Kidney capillary endothelial cell (primary cell): ENCODE measurements at places on chromosomes 6 and 20.

DNA sequence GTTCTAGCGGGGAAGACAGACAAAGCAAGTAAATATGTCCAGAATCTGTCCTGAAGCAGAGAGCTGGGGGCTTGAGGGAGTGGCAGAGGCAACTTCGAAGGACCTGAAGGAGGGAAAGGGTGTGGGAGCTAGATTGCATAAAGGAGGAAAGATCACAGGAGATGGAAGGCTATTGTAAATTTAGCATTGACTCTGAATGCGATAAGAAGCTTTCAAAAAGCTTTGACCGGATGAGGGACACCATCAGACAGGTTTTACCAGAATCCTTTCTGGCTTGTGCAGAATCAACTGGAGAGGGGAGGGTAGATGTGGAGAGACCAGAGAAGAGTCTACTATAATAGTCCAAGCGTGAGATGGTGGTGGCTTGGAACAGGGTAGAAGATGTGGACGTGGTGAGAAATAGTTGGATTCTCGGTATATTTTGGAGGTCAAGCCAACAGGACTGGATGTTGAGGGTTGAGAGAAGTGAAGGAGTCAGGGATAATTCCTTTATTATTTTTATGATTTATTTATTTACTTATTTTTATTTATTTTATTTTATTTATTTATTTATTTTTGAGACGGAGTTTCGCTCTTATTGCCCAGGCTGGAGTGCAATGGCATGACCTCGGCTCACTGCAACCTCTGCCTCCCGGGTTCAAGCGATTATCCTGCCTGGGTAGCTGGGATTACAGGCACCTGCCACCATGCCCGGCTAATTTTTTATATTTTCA lies 19.9 kb upstream of the RIPOR3 start:
- no peak for DNase-seq

DNA sequence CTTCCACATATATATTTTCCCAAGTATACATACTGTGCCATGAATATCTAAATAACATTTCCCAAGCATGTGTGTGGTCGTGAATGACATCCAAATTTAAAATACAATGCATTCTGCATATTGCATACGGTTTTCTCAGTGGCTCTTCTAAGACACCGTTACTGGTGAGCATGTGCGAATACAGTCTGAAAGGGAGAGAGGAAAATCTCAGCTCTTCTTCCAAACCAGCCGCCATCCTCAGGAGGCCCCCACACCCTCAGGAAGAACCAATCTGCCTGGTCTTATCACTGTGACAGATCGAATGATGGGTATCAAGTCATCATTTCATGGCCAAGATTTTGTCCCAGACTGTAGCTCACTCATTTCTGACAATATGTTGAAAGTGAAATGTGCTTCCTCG lies 50.7 kb downstream of the ADAT2 start:
- DNase-seq = no peak

DNA sequence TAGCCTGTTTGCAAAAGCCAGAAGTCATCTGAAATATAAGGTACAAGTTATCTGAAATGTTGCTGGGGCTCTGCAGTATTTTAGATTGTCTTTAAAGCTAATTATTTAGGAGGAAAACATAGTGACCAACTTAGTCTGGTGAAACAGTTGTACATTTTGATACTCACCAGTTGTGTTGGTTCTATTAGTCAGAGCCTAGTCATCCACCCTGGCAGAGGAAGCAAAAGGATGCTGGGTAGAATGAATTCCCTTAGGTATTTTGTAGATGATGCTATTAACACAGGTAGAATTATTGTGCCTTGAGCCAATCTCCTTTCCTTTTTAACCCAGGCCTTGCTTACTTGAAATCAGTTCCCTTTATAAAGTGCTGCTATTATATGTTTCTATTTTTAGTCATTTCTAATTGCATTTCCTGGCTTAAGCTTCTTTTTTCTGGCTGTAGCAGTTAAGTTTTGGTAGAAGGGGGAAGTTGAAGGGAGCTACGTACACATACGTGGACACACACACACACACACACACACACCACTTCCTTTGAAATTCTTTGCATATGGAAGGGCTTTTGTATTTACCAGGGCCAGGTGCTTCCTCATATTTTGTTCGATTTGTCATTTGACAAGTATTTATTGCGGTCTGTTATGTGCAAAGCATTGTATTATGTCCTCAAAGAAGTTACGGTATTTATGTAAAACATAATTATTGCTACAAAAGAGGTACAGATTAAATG lies 82.4 kb downstream of the RTN4IP1 start:
- peak; percentile 92 for DNase-seq

DNA sequence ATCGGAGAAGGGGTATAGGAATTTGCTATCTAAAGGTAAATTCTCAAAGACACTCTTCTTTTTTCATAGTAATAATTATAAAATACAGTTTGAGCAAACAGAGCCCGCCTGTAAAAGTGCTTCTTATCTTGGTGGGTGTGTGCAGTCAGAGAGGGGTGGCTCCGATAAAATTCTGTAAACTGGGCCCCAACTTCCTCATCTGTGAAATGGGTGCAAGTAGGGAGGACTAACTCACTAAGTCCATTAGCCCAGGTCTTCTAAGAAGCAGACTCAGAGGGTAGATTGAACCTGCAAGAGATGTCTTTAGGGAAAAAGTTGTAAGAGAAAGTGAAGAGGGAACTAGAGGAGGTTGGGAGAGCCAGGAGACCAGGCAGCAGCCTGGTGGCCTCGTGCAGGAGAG lies 245.8 kb upstream of the RREB1 start:
- DNase-seq = no peak

DNA sequence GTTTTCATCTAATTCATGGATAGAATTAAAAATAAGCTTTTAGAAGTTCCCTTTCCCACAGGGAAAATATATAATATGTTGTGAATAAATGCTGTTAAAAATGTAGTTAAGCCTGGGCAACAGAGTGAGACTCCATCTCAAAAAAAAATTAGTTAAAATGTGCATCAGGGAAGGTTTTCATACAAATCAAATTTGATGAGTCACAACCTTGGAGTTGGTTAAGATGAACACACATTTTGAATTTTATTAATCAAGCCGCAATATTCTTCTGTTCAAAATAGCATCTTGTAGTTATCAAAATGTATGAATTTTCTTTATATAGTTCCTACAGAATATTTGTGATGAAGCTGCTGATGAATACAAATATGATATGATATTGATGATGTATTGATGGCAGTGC lies 30.9 kb upstream of the SERPINB9 start:
- DNase-seq = no peak

DNA sequence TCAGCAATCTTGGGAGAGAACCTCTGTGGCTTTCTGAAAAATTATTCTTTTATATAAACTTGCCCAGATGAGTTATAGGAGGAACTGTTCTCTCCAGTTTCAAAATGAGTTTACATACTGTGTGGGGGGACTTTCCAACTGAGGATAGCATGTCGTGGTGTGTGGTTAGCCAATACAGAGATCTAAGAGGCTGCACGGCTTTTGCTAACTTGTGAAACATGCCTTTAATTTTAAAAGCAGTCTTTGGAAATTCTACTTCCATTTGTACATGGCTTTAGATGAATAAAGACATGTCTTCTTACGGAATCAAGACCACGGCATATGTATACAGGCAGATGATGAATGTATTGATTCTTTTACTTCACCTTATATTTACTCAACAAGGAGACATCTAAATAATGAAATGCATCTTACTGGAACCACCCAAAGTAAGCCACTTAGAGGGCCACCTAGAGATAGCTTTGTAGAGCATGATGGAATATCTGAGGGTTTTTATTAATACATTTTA lies 39.8 kb downstream of the HIVEP1 start:
- no peak for DNase-seq

- DNase-seq = peak; percentile 99
Observed at GRCh38 chr6:157764178-157765068, 58.6 kb upstream of the SNX9 start.

DNA sequence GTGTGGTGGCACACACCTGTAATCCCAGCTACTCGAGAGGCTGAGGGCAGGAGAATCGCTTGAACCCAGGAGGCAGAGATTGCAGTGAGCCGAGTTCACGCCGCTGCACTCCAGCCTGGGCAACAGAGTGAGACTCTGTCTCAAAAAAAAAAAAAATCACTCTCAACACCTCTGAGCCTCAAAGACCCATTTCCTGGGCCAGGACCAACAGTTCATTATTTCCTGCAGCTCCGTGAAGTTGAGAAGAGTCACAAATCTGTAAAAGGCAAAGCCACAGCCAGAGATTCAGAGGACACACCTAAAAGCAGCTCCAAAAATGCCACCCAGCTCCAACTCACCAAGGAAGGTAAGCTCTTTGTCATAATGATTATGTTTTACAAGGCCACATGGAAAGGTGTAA lies 15.2 kb upstream of the NOP56 start:
- DNase-seq = no peak

- DNase-seq = no peak
Observed at GRCh38 chr6:98827295-98828159, 6.8 kb upstream of the POU3F2 start.

GRCh38 chr20:37531856-37532255 lies 4.2 kb upstream of the BLCAP start:
- DNase-seq = no peak

DNA sequence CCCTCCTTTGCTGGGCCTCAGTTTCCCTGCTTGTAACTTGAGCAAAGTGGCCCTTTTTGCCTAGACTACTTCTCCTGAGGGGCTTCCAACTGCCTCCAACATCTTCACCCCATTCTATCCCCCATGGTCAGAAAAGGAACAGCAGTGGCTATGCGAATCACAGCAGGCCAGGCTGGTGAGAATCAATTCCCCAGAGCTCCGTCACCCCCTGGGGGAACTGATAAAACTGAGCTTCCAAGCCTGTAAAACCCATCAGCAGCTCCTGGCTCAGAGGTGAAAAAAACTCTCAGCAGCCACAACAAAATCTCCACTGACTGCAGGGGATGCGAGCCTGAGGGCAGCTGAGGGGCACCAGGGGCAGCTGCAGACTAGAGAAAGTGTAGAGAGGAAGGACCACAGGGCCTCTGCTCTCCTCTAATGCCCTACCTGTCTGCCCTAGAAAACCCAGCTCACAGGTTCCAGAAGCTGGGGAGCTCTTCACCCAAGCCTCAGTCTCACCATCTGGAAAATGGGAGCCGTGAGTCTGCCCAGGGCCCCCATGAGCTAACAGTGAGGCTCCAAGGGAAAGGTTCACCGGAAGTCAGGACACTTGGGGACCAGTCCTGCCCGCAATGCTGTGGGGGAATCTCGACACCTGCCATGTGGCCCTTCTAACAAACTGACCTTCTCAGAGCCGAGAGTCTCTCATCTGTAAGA lies 120.6 kb downstream of the GRM4 start:
- DNase-seq = no peak

DNA sequence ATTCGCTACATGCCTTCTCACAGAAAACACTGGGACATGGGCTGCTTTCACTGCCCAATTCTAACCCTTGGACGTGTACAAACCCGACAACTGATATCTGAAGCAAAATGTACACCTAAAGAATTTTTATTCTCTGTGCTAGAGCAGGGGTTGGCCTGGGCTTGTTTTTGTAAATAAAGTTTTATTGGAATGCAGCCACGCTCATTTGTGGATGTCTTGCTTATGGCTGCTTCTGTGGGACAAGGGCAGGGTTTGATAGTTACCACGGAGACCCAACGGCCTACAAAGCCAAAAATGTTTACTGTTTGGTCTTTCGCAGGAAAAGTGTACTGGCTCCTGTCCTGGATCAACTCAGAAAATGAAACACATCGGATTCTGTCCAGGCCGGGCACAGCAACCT lies 58.1 kb upstream of the APCDD1L start:
- DNase-seq = no peak

GRCh38 chr6:156507106-156507505 lies 270.1 kb upstream of the ARID1B start:
- no peak for DNase-seq

DNA sequence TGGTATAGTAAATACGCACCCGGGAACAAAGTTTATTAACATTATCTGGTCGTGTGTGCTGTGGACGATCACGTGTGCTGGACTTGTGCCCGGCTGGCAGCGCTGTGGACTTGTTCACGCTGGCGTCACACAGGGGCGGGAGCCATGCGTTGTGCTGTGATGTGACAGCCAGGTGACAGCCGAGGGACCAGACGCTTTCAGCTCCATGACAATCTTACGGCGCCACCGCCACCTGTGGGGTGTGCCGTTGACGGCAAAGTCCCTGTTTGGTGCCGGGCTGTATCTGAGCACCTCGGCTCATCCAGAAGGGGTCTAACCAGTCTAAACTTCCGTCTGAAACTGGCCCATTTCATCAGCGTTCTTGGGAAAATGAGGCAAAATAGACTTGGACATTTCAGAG lies 25.2 kb downstream of the DLL1 start:
- DNase-seq = no peak

DNA sequence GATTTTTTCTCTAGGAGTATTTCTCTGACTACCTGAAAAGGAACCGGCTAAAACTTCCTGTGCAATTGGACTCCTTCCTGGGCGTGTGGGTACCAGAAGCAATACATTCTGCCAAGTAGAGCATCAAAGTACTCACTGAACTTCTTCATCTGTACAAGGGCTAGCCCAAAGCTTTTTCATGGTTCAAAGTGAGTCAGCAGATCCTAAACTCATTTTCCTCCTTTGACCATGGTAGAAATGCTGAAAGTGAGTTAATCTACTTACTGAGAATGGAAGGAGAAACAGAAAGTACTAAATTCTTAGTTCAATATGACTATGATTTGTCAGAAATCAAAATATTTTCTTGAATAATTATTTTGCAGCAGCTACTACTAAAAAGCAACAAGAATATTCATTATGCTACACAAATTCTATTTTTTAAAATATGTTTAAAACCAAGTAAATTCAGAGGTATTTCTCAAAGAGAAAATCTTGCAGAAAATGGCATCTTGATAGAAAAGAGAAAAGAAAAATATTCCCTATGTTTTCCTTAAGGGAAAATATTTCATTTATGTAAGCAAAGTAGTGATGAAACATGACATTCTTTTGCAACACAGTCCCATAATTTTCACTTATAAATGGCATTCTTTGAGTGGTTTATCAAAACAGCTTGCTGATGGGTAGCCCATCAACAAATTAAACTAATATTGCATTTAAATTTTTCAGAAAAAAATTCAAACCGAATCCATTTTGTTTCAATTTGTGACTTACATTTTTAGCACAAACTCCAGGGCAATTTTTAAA lies 3.7 kb upstream of the BEND6 start:
- DNase-seq = no peak

- no peak for DNase-seq
Observed at GRCh38 chr20:24808616-24809015, 140.5 kb upstream of the CST7 start.

- DNase-seq = no peak
Observed at GRCh38 chr6:130158056-130158455, 64.7 kb downstream of the SAMD3 start.
